ENCODE measurements at places on chromosomes 4 and X.

- DNase-seq, result no peak
Measured at GRCh38 chr4:79652738-79653137, 244.7 kb upstream of the GK2 start.

DNA sequence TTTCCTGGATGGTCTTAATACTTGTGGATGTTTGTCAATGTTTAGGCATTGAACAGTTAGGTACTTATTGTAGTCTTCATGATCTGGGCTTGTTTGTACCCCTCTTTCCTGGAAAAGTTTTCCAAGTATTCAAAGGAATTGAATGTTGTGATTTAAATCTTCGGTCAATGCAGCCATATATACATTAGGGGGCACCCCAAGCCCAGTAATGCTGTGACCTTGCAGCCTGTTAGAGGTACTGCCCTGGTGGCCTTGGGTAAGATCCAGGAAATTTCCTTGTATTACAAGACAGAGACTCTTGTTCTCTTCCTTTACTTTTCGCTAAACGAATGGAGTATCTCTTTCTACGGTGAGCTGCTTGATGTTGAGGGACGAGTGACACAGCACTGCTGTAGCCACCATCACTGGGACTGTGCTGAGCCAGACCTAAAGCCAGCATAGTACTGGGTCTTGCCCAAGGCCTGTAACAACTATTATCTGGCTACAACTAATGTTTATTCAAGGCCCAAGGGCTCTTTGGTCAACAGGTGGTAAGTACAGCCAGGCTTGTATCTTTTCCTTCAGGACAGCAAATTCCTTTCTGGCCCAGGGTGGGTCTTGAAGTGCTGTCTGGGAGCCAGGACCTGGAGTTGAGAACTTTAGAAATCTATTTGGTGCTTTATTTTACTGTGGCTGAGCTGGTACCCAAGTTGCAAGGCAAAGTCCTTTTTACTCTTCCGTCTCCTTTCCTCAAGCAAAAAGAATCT, 118.3 kb upstream of the ATOH1 start:
- DNase-seq, result no peak

GRCh38 chrX:48919947-48920717, 1.3 kb upstream of the PIM2 start:
- DNase-seq, result no peak

DNA sequence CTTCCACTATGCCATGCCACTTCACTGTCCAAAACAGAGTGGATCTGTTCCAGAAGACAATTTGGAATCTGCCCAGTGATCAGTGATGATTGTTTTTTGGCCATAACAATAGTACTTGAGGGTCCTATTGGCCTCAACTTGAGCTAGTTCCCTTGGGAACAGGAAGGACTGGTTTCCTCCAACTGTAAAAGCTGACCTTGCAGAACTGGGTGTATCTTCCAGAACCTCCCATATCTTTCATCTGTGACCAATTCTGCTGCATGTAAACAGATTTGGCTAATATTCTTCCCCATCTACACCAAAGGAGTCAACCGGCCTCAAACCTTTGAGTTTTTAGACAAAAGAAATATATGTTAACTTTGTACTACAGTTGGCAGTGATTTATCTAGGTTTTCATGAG, 165.1 kb upstream of the TRPC5 start:
- no peak for DNase-seq

GRCh38 chrX:81263059-81263458, 61.2 kb downstream of the SH3BGRL start:
- DNase-seq, result no peak

DNA sequence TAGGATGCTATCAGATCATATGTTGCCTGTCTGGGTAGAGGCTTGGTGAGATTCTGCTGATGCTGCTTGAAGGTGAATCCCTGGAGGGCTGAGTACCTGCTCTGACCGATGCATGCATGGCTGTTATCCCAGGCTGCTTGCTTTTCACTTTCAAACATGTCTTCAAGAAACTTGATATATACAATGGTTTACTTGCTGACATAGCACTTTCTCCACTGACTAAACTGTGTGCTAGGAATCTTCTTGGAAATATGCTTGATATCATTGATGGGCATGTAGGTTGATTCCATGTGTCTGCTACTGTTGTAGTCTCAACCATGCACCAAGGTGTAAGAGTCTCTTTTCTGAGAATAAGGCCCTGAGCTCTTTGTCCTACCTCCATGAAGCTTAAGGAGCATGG, 79.6 kb upstream of the WDR1 start:
- no peak for DNase-seq

GRCh38 chr4:37793562-37793961, 32.9 kb upstream of the PGM2 start:
- no peak for DNase-seq

- no peak for DNase-seq
Measured at GRCh38 chrX:1026263-1027015, 186.0 kb downstream of the CRLF2 start.

DNA sequence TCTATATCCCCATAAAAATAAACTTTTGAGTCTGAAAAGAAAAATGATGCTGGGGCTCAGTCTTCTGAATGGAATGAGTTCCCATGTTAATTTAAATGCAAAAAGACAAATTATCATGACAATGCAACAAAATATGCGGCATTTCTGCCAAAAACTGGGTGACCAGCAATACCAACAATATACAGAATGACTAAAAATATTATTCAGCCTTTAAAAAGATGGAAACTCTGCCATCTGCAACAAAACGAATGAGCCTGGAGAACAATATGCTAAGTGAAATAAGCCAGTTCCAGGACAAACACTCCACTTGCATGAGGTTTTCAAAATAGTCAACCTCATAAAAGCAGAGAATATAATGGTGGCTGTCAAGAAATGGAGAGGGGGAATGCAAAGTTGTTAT, 558.5 kb downstream of the IL15 start:
- no peak for DNase-seq

DNA sequence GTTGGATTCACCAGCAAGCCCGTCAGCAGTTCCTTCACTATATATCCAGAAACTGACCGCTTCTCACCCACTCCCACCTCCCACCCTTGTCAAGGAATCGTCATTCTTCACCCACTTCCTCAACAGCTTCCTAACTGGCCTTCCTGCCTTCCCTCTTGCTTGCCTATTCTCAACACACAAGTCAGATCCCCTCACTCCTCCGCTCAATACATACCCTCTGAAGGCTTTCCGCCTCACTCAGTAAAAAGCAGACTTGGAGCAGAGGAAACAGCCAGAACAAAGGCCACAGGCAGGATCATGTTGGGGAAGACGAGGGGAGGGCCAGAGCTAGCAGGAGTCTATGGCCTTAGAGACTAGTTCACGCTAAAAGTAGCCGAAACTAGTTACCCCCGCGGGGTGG, 23.7 kb downstream of the RWDD4 start:
- DNase-seq, result no peak

GRCh38 chrX:39202641-39203040, 401.4 kb downstream of the MID1IP1 start:
- DNase-seq, result no peak

GRCh38 chrX:18692541-18692940, 14.9 kb upstream of the PPEF1 start:
- no peak for DNase-seq

DNA sequence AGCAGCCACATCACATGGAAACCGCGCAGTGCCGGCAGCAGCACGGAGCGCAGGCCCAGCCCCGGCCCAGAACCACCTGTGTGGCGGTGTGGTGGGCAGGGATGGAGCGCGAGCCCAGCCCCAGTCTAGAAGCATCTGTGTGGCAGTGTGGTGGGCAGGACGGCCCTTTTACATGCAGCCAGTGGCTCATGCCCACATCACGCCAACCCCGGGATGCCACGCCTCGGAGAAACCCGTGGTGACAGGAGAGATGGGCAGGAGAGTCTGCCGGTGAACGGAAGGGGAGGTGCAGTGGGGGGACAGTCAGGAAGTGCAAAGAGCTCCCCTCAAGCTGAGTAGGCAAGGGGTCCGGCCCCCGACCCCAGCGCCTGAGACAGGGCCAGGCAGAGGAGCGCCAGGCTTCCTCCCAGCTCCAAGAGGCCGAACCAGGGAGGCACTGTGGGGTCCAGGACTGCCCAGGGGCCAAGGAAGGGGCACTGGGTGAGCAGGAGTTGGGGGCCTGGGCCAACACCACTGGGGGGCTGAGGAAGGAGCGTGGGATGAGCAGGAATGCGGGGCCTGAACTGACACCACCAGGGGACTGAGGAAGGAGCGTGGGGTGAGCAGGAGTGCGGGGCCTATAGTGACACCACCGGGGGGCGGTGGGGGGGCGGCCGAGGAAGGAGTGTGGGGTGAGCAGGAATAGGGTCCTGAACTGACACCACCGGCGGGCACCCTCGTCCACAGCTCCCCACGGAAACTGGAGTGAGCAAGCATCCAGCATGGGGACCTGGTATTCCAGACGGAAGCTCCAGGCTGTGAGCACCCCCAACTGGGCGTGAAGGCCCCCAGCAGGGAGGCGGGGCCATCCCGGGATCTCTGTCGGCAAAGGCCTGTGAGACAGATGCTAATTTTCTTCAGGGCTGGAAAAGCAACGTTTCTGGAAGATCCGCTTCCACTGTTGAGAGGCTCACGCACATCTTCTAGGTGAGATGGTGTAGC, 28.8 kb downstream of the GAK start:
- no peak for DNase-seq

- no peak for DNase-seq
Measured at GRCh38 chr4:5110901-5111300, 59.6 kb downstream of the STK32B start.

- no peak for DNase-seq
Measured at GRCh38 chrX:99301990-99302389, 1108.1 kb downstream of the PCDH19 start.

DNA sequence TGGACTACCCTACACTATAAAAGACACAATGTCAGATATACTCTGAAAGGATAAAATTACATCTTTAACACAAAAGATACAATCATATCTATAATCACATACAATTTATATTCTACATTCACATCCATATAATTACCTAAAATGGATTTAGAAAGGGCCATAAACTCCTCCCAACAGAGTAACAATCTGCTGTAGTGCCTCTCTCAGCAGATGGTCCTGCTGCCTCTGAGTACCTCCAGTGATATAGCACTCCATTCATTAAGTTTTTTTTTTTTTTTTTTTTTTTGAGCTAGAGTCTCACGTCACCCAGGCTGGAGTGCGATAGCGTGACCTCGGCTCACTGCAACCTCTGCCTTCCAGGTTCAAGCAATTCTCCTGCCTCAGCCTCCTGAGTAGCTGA, 7.4 kb downstream of the ANKRD37 start:
- DNase-seq, result no peak

- DNase-seq, result no peak
Measured at GRCh38 chr4:110780538-110780937, 157.7 kb upstream of the PITX2 start.

DNA sequence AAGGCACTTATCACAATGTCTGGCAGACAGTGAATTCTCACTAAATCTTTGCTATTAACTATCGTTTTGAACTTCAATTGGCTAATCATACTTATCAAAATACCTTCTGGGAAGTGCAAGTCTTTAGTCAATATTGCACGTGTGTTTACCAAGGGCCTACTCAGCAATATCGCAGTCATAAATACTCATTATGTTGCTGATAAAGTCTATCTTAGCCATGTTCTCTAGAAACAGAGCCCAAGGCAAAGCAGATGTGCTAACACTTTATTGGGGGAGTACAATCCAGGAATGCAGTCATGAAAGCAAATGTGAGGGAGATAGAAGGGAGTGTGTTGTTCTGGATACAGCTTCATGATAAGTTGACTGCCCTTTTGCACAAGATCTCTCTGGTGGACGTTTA, 90.5 kb downstream of the FBXO8 start:
- DNase-seq, result no peak

GRCh38 chr4:42458657-42459056, 61.4 kb downstream of the SHISA3 start:
- no peak for DNase-seq

- no peak for DNase-seq
Measured at GRCh38 chr4:40976343-40976742, 226.6 kb downstream of the NSUN7 start.

DNA sequence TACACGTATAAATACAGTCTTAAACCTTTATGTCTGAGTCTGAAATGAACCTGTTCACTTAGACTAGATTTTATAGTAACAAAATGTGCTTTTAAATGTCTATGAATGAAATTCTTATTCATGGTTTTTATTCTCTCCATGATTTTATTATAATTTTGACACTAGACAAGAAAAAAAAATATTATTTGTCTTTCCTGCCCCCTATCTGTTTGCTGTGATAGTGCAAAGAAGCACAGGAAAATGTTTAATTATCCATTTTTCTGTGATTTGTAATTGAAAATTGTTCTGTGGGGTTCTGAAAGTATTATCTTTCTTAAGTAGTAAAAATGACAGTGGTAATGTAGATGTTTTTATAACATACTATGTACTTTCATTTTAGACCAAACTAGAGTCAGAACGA, 52.0 kb downstream of the INTS6L start:
- no peak for DNase-seq

- DNase-seq, result no peak
Measured at GRCh38 chr4:158788516-158788915, 19.7 kb downstream of the FNIP2 start.

DNA sequence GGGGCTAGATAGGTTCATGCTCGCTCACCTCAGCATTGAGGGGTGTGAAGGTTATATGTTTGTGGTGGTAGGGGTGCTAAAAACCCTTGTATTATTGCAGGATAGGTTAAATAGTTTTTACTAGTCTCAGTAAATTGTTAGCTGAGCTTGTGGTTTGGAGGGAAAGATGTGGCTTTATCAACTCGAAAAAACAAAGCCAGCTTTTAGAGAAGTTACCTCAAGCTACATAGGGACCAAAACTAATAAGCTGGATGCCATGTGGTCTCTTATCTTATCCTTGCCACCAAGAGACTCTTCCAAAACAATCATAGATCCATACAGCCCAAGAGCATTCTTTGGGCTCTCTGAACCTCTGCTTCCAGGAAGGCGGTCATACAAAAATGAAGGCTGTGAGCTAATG, 29.2 kb downstream of the MSN start:
- DNase-seq, result no peak

DNA sequence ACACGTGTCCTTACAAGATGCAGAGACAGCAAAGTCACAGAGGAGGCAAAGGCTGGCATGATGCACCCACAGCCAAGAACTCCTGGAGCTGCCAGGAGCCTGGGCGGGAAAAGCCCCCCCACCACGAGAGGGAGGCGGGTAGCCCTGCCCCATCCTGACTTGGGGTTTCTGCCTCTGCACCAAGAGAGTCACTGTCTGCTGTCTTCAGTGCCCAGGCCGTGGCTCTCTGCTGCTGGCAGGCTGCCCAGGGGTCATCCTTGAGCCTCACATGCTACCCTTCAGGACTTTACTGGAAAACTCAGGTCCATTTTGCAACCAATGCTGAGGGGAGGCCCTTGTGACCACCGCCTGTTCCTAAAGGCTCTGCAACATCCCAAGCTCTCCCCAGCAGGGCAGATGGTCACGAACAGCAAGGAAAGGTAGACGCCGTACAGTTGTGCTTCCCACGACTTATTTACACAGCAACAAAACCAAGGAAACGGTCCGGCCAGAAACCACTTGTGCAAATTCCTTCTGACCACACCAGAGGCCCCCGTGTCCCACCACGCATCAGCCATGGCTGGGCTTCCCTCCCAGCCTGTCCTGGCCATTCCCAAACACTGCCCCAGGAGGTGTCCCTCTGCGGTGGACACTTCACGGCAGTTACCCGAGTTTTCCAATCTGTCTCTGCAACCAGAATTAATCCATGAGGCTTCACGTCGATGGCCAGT, 56.9 kb downstream of the ACOX3 start:
- no peak for DNase-seq

GRCh38 chr4:3087115-3087797, 12.8 kb downstream of the HTT start:
- no peak for DNase-seq
